ENCODE measurements at places on chromosomes 16 and 17.

DNA sequence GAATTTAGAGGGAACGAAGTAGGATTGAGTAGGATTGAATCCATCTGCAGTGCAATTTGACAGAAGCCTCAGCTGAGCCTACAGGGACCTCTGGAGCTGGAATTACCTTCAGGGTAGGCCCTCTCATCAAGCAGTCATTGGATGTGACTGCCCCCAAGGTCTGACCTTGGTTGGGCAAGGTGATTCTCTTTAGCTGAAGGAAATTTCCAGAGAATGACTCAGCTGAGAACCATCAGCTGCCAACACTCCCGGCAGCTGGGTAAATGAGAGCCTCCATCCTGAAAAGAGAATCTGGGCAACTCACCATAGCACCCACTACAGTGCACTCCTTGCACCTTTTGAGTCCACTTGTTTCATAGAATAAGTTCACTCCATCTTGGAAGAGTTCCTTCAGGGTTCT, 113.5 kb upstream of the MED13 start:
- peak; percentile 15 for DNase-seq

DNA sequence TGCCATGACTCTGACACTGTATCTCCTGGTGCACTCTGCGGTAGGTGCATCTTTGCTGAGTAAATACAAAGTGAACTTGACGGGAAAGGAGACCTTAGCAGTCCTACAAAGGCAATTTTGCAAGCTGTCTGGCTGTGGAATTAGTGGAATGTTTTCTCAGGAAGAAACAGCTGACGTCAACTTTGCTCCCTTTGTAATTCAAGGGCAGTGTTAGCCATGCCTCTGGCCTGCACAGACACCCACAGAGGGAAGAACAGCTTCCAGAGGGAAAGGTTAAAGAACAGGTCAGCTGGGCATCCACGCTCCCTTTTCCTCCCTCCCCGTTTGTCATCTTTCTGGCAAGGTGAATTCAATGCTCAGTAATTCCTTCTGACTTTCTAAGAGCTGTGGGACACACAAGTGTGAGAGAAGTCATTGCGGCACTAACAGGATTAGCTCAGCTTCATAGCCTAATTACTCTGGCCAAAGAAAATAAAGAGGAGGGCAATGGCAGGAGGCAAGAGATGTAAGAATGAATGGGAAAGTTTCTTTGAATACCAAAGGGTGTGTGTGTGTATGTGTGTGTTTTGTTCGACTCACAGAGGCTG, 476.9 kb upstream of the GOT2 start:
- DNase-seq, result no peak

DNA sequence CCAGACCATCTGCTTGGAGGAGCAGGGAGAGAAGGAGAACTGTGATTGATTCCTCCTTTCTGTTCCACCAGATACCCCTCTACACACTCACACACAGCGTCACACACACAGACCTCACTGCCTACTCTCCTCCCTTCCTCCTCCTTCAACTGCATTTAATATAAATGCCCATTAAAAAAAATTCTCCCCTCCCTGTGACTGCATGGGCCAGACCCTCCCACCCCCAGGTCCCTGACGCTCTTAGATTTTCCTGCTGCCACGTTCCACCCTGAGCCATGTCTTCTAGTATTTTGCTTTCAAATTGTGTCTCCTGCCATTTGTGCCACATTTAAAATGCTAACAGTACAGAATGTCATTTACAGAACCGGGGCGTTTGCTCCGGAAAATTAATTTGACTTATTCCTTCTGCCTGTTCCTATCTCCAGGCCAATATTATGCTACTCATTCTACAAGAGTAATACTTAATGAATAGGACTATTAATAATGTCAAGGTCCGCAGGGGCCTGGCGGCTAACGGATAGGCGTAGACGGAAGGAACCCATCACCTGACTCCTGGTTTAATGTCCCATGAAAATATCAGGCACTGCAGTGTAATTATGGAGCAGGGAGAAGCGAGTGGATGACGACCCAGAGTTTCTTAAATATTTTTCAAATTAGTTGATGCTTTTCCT, 100.2 kb downstream of the MRM1 start:
- no peak for DNase-seq

DNA sequence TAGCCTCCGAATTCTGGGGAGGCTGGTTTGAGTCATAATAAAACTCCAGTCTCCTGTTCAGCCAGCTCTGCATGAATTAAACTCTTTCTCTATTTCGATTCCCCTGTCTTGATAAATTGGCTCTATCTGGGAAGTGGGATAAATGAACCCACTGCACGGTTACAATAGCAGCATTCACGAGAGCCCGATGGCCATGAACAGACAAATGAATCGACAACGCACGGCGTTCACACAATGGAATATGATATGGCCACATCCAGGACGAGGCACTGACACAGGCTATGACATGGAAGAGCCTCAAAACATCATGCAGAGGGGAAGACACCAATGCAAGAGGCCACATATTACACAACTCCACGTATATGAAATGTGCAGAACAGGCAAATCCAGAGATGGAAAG, 5.6 kb upstream of the CARD14 start:
- DNase-seq, result no peak

- peak; percentile 53 for DNase-seq
Observed at GRCh38 chr17:48613862-48614694, 1.0 kb downstream of the HOXB8 start.

GRCh38 chr17:82282239-82283207, 9.0 kb upstream of the CSNK1D start:
- no peak for DNase-seq

DNA sequence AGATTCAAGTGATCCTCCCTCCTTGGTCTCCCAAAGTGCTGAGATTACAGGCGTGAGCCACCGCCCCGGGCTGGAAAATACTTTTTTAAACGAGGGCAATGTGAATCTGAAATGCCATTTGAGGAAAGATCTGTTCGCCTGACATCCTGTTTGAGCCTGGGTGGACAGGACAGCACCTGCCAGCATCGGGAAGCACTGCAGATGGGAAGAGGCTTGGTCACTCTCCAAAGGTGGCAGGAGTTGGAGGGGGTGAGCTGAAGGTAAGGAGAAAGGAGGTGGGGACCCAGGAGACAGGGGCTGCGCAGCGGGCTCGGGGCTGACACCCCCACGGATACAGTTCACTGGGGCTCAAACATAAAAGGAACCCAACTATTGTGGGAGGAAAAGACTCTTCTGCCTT, 3.9 kb upstream of the BIRC5 start:
- no peak for DNase-seq

DNA sequence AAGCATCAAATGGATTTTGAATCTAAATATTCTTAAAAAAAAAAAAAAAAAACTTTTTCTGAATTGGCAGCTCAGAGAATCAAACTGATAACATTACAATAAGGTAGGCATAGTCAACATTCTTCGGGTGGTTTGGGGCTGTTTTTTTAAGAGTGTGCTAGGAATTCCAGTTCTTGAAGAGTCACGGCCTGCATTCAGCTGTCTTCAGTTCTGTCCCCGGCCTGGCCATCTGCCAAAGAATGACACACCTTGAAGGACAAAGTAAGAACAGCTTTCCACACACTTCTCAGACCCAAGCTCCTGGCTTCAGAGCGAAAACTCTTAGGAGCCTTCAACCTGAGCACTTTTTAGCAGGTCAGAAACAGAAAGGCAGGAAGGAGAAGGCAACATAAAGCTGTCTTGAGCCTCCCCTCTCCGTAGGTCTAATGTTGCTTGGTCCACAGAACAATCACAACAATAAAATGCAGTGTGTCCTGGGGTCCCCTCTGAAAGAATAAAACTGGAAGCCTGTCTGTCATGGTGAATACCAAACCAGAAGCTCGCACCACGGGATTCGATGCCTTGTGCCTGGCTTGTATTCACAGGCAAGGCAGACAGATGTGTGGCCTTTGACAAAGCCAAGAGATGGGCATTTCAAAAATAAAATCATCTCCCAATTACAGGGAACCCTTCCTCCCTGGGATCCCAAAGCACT, 524.4 kb upstream of the ZFHX3 start:
- DNase-seq, result no peak

DNA sequence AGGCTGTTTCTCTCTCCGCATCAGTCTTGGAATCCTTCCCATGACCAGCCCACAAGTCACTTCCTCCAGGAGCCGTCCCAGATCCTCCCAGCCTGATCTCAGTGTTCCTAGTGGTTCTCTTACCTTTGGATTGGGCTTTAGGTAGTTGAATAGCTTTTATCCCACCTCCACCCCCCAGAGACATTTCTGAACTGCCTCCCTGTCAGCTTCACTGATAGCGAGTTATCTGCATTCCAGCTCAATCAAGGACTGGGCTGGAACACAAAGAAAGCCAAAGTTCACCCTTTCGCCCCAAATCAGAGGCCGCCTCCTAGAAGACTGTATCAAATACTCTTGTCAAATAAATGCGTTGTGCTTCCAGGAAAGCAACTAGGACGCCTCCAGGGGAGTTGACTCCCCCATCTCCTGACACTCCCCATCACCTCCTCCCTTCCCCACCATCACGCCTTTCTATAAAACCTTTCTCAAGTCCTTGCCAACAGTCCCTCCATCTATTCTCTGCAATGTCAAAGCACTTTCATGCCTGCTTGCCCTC, 72.7 kb downstream of the TMEM132E start:
- no peak for DNase-seq

Data from ACHN (cell line).